Smooth muscle cell of bladder (primary cell): ENCODE measurements at places on chromosomes 7 and 10. TPM values are rescaled to one million over a fixed set of nuclear protein-coding genes. Genes with fewer than 3 reads are reported as not detected.

The ENKUR gene
- total RNA-seq = under 0.01 and 0.09 TPM in 2 replicates

The PDLIM1 gene
- 14.0 and 23.5 TPM in 2 replicates for total RNA-seq

The FAM25A gene
- total RNA-seq = not detected in 2 replicates

The ZNF239 gene
- total RNA-seq = 5.3 and 6.8 TPM in 2 replicates

The TRPV5 gene
- total RNA-seq = not detected in 2 replicates

The VIPR2 gene
- total RNA-seq = 0.85 and 0.92 TPM in 2 replicates

The CYP3A7 gene
- total RNA-seq = 0.14 and 0.46 TPM in 2 replicates

The SYT15 gene
- 0.71 and 0.92 TPM in 2 replicates for total RNA-seq

The CLDN4 gene
- 0.14 and 1.5 TPM in 2 replicates for total RNA-seq

The UPK3B gene
- total RNA-seq = 0.46 TPM in 1 of 2 replicates, not detected in the other

The TSPAN15 gene
- total RNA-seq = 0.85 and 1.6 TPM in 2 replicates

The SOSTDC1 gene
- total RNA-seq = not detected in 2 replicates

The MKX gene
- total RNA-seq = 0.28 and 0.57 TPM in 2 replicates

The EPHB6 gene
- 0.65 and 2.6 TPM in 2 replicates for total RNA-seq

The LAMTOR4 gene
- 90.4 and 133 TPM in 2 replicates for total RNA-seq

The FXYD4 gene
- not detected in 2 replicates for total RNA-seq

The EMX2 gene
- total RNA-seq = not detected in 2 replicates

The ATE1 gene
- 17.8 and 20.8 TPM in 2 replicates for total RNA-seq

The NUTM2E gene
- under 0.01 TPM in 1 of 2 replicates, not detected in the other for total RNA-seq

The LRRC17 gene
- total RNA-seq = 71.5 and 79.0 TPM in 2 replicates

The KCNH2 gene
- 0.83 and 1.7 TPM in 2 replicates for total RNA-seq

The EIF3B gene
- 154 and 207 TPM in 2 replicates for total RNA-seq

The PDGFA gene
- total RNA-seq = 17.2 and 24.0 TPM in 2 replicates

The TMEM209 gene
- 8.5 and 9.2 TPM in 2 replicates for total RNA-seq

The SBDS gene
- total RNA-seq = 69.4 and 91.0 TPM in 2 replicates

The DRGX gene
- total RNA-seq = not detected in 2 replicates

The TMEM176A gene
- total RNA-seq = 1.1 and 70.8 TPM in 2 replicates
